ENCODE measurements at places on chromosomes 5 and 9. TPM values are rescaled to one million over a fixed set of nuclear protein-coding genes. Genes with fewer than 3 reads are reported as not detected.

SLC24A2 gene
- total RNA-seq: 0.32 TPM

GALNT12 gene
- 118 TPM for total RNA-seq

SOX30 gene
- not detected for total RNA-seq

TERT gene
- not detected for total RNA-seq

C9orf50 gene
- total RNA-seq: not detected

GABRB2 gene
- total RNA-seq: 0.55 TPM

- no peak overlapping the region for H3K4me3 ChIP-seq
- no peaks in the 10 kb centered on the region for H3K36me3 ChIP-seq
- no peaks in the 10 kb centered on the region for H3K4me1 ChIP-seq
- no peaks in the 10 kb centered on the region for H3K27me3 ChIP-seq
- DNase-seq: no peak
- H3K27ac ChIP-seq: no peak overlapping the region
Measured at GRCh38 chr9:132864691-132865090, 13.4 kb downstream of the AK8 start.

- H3K27me3 ChIP-seq: no peaks in the 10 kb centered on the region
- no peak overlapping the region for H3K4me3 ChIP-seq
- DNase-seq: no peak
- H3K36me3 ChIP-seq: no peaks in the 10 kb centered on the region
Measured at GRCh38 chr5:154078272-154078671, 39.5 kb downstream of the MFAP3 start.

DNA sequence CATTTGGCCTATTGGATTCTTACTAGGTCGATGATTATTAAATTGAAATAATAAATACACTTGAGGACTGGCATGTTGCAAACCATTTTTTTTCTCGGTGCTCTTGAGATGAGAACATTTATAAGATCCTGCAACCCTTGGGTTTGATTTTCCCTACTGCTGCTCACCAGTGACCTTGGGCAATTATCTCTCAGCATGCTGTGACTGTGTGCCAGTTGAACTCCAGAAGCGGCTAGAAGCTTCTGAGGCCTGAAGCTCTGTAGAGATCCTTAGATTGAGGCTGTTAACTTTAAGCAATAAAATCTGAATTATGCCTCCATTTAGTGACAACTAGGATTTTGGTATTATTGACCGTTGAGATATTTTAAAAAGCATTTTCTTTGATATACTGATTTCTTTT lies 489.8 kb downstream of the MAT2B start:
- H3K27me3 ChIP-seq: no peaks in the 10 kb centered on the region
- no peaks in the 10 kb centered on the region for H3K36me3 ChIP-seq
- no peak for DNase-seq
- no peak overlapping the region for H3K4me3 ChIP-seq

DNA sequence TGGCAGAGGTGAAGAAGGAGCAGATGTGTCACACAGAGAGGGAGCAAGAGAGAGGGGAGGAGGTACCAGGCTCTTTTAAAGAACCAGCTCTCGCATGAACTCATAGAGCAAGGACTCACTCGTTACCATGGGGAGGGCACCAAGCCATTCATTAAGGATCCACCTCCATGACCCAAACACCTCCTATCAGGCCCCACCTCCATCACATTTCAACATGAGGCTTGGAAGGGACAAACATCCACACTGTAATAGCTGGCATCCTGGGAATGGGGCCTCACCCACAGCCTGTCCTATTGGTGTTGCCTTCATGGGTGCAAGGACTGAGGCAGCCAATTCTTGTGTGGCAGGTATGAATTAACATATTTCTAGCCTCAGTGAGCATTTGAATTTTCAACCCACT lies 11.6 kb upstream of the TNFAIP8 start:
- no peak overlapping the region for H3K4me3 ChIP-seq
- no peak for DNase-seq
- H3K4me1 ChIP-seq: peaks cover 46% of the 10 kb centered on the region
- no peak overlapping the region for H3K27ac ChIP-seq
- H3K36me3 ChIP-seq: no peaks in the 10 kb centered on the region

DNA sequence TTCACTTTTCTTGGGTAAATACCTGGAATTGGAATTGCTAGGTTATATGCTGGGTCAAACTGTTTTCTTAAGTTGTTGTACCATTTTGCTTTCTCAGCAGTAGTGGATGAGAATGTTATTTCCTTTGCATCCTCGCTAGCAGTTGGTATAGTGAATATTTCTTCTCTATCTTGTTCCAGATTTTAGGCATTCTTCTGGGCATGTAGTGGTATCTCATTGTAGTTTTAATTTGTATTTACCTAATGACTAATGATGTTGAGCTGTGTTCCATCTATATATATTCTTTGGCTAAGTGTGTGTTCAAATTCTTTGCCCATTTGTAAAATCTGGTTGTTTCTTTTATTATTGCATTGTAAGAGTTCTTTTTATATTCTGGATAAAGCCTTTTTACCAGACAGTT lies 333.3 kb downstream of the MAT2B start:
- H3K4me3 ChIP-seq: no peak overlapping the region
- H3K4me1 ChIP-seq: no peaks in the 10 kb centered on the region
- H3K27me3 ChIP-seq: no peaks in the 10 kb centered on the region
- no peaks in the 10 kb centered on the region for H3K36me3 ChIP-seq
- no peak for DNase-seq
- H3K27ac ChIP-seq: no peak overlapping the region

DNA sequence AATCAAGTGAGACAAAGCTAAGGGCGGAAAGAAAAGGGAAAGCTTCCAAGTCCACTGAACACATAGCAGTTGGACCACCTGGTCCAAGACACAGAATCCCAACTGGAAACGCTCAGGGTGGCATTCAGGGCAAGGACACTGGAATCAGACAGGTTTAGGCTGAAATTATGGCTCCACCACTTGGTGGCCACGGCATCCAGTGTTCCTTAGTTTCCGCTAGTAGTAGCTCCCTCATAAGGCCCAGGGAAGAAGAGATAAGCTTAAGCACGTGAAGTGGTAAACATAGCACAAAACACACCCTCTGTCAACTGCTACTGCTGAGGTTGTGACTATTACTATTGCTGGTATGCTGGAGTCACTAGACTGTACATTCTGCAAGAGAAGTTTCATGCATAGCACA lies 209.4 kb downstream of the GLIS3 start:
- peaks cover 24% of the 10 kb centered on the region for H3K4me1 ChIP-seq

- peaks cover 80% of the 10 kb centered on the region for H3K4me1 ChIP-seq
- peak overlapping the region; percentile 23 for H3K27ac ChIP-seq
- no peak for DNase-seq
- no peak overlapping the region for H3K4me3 ChIP-seq
Measured at GRCh38 chr5:68243681-68244080, 28.1 kb downstream of the PIK3R1 start.

DNA sequence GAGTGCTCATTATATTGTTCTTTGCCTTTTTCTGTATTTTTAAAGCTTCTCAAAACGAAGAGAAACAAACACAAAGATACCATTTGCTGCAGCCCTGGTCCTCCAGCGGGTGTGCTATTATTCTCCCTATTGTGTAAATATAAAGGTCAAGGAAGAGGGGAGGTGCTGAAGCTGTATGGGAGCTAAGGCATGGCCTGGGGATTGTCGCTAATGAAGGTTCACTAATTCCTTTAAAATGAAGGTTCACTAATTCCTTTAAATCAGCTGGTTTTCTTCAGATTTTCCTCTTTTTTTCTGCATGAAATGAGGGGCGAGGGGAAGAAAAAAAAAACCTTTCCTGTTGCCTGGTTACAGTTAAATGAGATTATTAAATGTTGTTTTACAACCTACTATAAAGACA lies 74.5 kb upstream of the MAP1B start:
- no peak overlapping the region for H3K4me3 ChIP-seq
- H3K27me3 ChIP-seq: no peaks in the 10 kb centered on the region
- no peak for DNase-seq
- no peak overlapping the region for H3K27ac ChIP-seq
- H3K36me3 ChIP-seq: no peaks in the 10 kb centered on the region
- H3K4me1 ChIP-seq: no peaks in the 10 kb centered on the region

- H3K4me1 ChIP-seq: no peaks in the 10 kb centered on the region
- no peak overlapping the region for H3K4me3 ChIP-seq
- H3K36me3 ChIP-seq: no peaks in the 10 kb centered on the region
- no peak for DNase-seq
Measured at GRCh38 chr9:134589748-134590147, 51.9 kb upstream of the COL5A1 start.

- no peaks in the 10 kb centered on the region for H3K4me1 ChIP-seq
- DNase-seq: no peak
- H3K27ac ChIP-seq: no peak overlapping the region
- H3K4me3 ChIP-seq: no peak overlapping the region
Measured at GRCh38 chr9:89052470-89053097, 61.3 kb downstream of the S1PR3 start.

- H3K27ac ChIP-seq: no peak overlapping the region
- H3K36me3 ChIP-seq: peaks cover 7% of the 10 kb centered on the region
- no peak for DNase-seq
- no peaks in the 10 kb centered on the region for H3K4me1 ChIP-seq
Measured at GRCh38 chr9:93678199-93679019, 102.0 kb downstream of the PHF2 start.

DNA sequence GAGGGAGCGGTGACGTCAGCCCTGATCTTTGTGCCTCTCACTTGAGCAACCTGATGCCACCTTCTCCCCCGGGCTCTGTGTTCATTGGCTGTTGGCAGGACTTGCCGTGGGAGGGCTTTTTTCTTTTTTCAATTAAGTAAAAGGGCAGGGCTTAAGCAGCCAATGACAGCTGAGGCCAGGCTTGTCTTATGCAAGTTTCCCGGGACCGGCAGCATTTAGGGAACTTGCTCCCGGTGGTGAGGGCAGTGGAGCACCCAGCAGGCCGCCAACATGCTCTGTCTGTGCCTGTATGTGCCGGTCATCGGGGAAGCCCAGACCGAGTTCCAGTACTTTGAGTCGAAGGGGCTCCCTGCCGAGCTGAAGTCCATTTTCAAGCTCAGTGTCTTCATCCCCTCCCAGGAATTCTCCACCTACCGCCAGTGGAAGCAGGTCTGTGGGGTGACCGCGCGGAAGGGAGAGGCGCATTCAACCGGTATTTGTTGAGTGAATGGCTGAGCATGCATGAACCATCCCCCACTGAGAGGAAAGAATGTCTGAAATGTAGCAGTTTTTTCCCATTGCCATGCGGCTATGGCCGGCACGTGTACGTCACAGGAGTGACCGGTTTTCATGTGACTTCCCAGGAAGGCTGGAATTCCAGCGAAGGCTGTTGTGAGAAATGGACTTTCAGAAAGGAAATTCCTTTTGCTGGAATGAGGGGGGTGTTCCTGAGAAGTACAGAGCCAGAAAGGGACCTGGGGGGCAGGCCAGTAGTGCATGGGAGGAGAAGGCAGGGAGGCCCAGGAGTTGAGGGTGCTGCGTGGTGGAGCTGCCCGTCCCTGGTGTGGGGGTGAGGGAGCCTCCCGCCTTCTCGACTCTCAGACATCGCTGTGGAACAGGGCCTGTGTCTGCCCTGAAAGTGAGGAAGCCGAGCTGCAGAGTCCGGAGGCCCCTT lies 29.0 kb downstream of the PTGES2 start:
- H3K27ac ChIP-seq: peak overlapping the region; percentile 86
- DNase-seq: peak; percentile 95
- peak overlapping the region; percentile 38 for H3K4me3 ChIP-seq

DNA sequence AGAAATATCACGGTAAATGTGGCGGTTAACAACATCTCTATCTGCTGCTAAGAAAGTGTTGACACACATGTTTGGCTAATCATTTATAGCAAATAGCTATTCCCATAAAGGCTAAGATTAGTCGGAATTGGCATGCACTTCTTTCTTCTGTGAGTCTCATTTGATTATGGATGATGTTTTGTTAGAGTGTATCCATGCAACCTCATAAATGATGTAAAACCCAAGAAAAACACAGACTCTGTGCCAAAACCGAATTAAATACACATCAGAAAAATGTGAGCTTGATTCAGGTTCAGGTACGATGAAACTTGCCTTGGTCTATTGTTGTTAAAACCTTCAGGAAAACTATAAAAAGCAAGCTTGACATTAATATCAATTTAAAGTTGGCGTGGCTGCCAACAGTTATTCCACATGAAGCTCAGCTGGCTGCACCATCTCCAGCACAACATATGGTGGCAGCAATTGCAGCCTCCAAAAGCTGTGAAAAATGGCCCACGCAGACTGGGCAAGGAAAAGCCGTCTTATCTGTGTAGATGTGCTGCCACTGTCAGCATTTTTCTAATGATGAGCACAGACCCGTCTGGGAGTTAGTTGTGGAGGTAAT lies 41.1 kb upstream of the ICE1 start:
- no peaks in the 10 kb centered on the region for H3K36me3 ChIP-seq
- H3K4me3 ChIP-seq: no peak overlapping the region
- no peaks in the 10 kb centered on the region for H3K4me1 ChIP-seq
- H3K27ac ChIP-seq: no peak overlapping the region
- DNase-seq: no peak
- no peaks in the 10 kb centered on the region for H3K27me3 ChIP-seq

- H3K36me3 ChIP-seq: no peaks in the 10 kb centered on the region
- H3K27ac ChIP-seq: no peak overlapping the region
- no peaks in the 10 kb centered on the region for H3K4me1 ChIP-seq
- H3K4me3 ChIP-seq: no peak overlapping the region
- no peak for DNase-seq
- no peaks in the 10 kb centered on the region for H3K27me3 ChIP-seq
Measured at GRCh38 chr5:98556712-98557111, 216.8 kb upstream of the RGMB start.

DNA sequence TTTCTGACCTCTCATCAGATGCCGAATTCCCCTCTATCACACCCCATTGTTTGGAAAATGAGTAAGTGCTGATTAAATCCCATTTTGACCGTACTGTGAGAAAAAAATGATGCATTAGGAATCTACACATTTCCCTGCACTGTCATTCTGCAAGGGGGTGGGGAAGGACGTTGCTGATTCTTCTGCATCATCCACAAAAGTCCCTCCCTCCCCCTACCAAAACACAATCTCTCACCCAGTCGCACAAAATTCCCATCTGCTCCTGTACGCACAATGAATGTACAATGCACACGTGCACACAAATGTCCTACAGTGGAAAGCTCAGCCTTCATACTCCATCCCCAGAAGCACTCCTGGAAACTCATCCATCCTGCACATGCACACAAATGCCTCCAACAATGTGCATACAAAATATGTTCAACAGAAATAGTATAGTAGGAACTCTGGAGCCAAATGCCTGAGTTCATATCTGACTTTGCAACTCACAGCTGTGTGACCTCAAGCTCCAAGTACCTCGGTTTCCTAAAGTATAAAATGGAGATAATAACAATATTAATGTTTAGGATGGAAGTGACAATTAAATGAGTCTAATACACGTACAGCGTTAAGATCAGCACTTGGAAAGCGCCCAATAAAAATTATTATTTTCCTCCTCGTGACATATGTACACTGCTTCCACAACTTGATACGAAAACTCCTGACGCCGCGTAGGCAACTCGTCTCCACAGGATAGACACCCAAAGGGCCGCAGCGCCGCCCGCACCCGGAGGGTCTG lies 809 bp downstream of the TNIP1 start:
- peaks cover 43% of the 10 kb centered on the region for H3K4me1 ChIP-seq
- no peak for DNase-seq
- no peaks in the 10 kb centered on the region for H3K36me3 ChIP-seq
- no peaks in the 10 kb centered on the region for H3K27me3 ChIP-seq
- H3K4me3 ChIP-seq: peak overlapping the region; percentile 96
- peak overlapping the region; percentile 99 for H3K27ac ChIP-seq

GRCh38 chr5:168807287-168807686 lies 228.1 kb upstream of the PANK3 start:
- no peaks in the 10 kb centered on the region for H3K27me3 ChIP-seq
- H3K4me3 ChIP-seq: no peak overlapping the region
- no peaks in the 10 kb centered on the region for H3K36me3 ChIP-seq
- H3K4me1 ChIP-seq: no peaks in the 10 kb centered on the region
- H3K27ac ChIP-seq: no peak overlapping the region

GRCh38 chr9:96163712-96164111 lies 138.3 kb downstream of the HSD17B3 start:
- H3K27me3 ChIP-seq: no peaks in the 10 kb centered on the region
- DNase-seq: no peak
- H3K4me1 ChIP-seq: peaks cover 3% of the 10 kb centered on the region
- H3K36me3 ChIP-seq: no peaks in the 10 kb centered on the region
- no peak overlapping the region for H3K4me3 ChIP-seq
